Stimulated activated CD4-positive, alpha-beta T cell treated with anti-CD3 and anti-CD28 coated beads, Interleukin-2, amount 100 ng/mL, for 24 hours (primary cell): ENCODE measurements at places on chromosomes 5 and 9.
A peak's percentile ranks its signal among the peaks of the same experiment; 100 is the strongest.

- no peak for DNase-seq
Measured at GRCh38 chr9:98943682-98944056, at the start of gene COL15A1. Gene COL15A1 (plus strand): TSS chr9:98943907. CDS start chr9:98944062, 155 bp downstream.

DNA sequence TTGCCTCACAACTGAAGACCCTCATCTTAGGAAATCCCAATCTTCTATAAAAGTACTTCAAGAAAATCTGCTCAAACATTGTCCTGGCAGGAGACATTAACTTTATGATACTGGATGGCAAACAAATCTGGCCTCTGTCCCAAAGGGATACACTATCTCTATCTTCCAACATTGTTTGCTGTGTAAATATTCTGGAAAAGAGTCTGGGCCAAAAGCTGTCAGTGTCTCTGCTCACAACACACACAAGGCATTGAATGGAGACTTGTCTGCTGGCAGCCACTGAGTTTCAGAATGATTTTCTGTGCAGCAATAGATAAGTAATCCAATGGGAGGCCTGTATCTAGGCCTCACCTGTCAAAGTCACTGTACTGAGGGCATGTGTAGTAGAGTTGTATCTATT, 471.1 kb downstream of the DMAC1 start:
- no peak for DNase-seq

DNA sequence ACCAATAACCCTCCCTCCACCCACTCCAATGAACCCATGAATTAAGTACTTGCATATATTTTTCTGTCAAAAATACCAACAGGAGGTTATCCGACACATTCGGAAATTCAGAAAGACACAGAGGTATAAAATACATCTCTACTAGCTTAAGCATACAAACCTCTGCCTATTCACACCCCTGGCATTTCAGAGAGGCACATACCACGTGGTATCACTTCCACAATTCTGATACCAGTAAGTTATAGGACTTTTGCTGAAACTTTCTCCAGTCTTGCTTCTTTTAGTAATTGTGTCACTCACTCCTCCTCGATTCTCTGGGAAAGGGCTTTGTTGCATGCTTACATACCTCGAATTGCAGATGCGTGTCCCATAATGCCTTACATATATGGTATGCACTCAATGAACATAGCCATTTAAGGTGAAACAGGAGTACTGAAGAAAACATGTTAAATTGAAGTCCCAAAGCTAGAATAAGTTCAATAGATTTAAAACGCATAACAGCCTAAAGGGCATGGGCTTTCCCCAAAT, 58.1 kb downstream of the TLE1 start:
- no peak for DNase-seq

DNA sequence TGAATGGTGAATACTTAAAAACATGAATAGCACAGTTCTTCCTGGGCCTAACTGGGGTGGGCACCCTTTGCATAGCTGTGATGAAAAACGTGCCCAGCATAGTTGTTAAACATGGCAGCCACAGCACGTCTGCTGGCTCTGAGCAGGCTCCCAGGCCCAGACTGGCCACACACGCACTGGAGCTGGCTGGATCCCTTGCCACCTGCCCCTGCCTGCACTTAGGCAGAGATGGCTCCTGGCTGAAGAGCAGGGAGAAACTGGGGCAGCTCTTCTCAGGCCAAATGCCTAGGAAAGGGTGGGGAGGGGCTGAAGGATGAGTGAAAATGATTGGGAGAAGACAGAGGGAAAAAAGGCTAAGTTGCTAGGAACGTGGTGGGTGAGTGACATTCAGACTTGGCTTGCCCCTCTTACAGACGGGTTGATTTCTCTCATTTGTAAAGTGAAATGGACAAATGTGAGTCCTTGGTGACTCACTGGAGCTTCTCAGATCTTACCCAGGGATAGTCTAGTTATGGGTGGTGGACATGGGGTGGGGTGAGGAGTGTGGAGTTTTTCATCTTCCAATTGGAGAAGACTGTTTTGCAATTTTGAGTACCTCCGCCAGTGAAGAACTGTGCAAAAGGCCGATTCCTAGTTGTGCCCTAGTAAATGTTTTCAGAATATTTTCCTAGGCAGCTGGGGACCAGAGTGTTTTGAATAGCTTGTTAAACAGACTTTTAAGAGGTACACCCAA, 42.4 kb downstream of the TRIO start:
- DNase-seq: no peak

DNA sequence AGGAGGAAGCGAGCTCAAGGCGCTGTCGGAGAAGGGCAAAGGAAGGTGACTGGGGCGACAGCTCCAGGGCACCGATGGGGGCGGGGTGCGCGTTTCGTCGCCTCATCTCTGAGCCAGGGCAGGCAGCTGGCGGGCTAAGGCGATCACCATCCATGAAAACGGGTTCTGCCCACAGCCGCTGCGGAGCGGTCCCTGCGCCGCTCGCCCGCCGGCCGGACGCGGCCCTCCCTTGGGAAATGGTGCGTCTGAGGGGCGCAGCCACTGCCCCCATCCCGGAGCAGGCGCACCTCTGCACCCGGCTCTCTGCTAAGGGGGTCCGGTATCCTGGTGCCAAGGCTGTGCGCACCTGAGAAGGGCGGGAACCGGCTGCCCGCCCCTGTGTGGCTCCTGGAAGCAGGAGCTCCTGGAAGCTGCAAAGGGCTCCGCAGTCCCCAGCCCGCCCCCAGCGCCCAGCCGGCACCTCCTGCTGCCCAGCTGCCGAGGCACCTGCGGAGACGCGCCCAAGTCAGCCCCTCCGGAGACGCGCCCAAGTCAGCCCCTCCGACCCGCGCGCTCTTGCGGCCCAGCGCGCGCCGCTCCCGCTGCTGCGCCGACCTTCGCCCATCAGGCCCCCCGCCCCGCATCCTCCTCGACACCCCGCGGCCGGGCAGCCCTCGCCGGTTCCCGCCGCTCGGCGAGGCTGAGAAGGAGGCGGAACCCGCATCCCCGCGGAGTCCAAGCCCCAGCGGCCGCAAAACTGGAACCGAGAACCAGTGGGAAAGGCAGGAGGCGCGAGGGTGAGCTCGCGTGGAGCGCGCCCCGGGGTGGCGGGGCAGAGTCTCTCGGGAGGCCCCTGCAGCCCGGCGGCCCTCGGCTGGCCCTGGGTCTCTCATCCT, 757 bp downstream of the ANKRD34B start:
- DNase-seq: no peak

GRCh38 chr9:89358985-89359384, 40.7 kb downstream of the SECISBP2 start:
- no peak for DNase-seq

DNA sequence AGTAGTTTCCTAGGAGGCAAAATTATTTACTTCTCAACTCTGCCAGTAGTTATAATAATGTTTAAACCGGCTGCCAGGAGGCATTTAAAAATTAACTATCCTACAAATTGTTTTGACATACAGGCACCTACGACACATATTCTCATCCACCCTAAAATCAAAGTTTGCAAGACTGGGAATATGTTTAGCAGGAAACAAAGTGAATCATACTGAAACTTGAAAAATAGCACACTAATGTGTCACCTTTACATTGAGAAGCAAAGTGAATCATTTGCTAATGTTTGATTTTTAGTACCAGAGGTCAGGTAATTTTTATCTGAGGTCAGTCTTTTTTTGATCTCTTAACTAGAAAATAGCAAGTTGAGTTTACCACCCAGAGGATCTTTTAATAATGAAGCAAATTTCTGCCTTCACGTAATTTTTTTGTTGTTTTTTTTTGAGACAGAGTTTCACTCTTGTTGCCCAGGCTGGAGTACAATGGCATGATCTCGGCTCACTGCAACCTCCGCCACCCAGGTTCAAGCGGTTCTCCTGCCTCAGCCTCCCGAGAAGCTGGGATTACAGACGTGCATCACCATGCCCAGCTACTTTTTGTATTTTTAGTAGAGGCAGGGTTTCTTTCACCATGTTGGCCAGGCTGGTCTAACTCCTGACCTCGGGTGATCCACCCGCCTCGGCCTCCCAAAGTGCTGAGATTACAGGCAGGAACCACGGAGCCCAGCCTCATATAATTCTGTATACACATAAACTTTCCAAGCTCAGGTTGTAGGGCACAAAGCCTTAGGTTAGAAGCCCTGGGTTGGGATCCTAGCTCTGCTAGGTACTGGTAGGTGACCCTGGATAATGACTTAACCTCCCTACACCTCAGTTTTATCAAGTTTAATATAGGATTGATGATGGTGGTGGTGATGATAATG, 124.3 kb downstream of the UGCG start:
- DNase-seq: no peak

DNA sequence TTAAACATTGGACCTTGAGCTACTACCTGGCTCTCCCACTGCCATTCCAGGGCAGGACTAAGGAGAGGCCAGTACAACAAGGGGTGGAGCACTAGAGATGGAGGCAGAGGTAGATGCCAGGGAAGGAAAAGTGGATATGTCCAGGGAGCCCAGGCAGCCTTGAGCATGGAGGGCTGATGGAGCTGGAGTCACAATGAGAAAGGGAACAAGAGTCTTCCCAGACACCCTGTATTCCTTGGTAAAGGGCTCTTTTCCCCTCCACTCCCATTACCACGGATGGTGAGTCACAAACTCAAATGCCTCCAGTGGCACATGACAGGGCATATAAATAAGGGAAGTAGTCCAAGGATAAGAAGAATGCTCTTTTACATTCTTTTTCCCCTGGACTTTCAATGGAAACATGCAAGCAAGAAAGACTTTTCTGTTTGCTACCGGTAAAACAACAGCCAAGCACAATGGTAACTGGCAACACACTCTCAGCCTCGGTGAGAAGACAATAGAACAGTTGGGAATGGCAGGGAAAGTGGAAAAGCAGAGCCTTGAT, 16.7 kb downstream of the ERAP1 start:
- no peak for DNase-seq

- DNase-seq: no peak
Measured at GRCh38 chr5:56467176-56467717, 234.1 kb upstream of the ANKRD55 start.

GRCh38 chr5:96809921-96810320, 2.2 kb upstream of the ERAP1 start:
- peak; percentile 49 for DNase-seq

GRCh38 chr9:114155995-114156656, 789 bp downstream of the COL27A1 start:
- DNase-seq: peak; percentile 46

DNA sequence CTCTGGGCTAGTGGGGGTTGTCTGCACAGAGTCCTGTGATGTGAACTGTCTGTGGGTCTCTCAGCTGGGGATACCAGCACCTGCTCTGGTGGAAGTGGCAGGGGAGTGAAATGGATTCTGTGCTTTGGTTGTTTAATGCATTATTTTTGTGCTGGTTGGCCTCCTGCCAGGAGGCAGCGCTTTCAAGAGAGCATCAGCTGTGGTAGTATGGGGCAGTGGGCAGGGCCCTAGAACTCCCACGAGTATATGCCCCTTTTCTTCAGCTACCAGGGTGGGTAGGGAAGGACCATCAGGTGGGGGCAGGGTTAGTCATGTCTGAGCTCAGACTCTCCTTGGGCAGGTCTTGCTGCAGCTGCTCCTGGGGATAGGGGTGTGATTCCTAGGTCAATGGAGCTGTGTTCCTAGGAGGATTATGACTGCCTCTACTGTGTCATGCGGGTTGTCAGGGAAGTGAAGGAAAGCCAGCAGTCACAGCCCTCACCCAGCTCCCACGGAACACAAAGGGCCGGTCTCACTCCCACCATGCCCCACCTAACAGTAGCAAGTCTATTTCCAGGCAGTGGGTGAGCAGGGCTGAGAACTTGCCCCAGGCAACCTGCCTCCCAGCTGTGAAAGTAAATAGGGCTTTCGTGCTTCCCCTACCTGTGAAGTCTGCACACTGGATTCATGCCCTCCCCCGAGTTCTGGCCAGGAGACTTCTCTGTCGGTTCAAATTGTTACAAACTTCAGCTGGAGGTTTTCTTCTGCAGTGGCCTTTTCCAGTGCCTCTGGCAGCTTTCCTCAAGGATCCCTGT, 25.7 kb upstream of the FAM81B start:
- no peak for DNase-seq

DNA sequence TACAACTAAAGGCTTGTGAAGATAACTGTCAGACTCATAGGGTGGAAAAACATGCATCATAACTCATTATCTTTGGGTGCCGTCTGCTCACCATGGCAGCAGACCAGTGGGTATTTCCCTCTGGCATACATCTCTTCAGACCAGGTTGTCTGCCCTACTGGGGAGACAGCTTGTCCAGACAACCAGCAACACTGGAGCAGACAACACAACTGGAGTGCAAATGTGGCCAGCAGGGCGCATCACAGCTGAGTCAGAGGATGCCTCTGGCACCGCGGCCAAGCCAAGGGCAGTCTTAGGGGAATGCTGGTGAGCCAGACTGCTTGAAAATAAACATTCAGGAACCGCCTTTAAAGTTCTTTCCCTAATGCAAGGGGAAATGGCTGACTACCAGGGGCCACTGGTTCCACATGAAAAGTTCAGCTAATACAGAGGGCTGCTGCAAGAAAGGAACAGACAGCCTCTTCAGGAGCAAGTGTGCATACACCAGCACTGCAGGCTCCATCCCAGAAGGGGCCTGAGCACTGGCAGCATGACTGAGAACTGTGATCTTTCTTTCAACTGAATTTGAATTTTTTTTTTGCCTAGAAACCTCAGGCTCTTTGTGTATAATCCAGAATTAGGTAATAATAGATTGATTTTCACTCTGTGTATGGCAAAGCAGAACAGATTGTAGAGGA, 77.3 kb downstream of the MAMDC2 start:
- DNase-seq: no peak

- DNase-seq: no peak
Measured at GRCh38 chr9:95458666-95459065, 58.1 kb downstream of the PTCH1 start.

- DNase-seq: no peak
Measured at GRCh38 chr5:43215073-43215631, 23.1 kb downstream of the NIM1K start.

GRCh38 chr9:13429301-13430190, 150.1 kb upstream of the MPDZ start:
- no peak for DNase-seq

- DNase-seq: no peak
Measured at GRCh38 chr5:16625096-16625495, 8.3 kb upstream of the RETREG1 start.

- DNase-seq: peak; percentile 83
Measured at GRCh38 chr5:151115272-151115905, 34.6 kb upstream of the TNIP1 start.

DNA sequence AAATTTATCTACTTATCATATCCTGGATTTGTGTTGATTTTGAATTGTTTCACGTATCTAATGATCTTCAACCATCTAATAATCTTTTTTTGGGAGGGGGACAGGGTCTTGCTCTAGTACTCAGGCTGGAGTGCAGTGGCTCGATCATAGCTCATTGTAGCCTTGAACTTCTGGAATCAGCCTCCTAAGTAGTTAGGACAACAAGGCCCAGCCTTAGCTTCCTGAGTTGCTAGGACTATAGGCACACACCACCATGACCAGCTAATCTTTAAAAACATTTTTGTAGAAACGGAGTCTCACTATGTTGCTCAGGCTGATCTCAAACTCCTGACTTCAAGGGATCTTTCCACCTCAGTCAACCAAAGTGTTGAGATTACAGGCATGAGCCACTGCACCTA, 34.6 kb downstream of the MRPS27 start:
- DNase-seq: no peak

GRCh38 chr9:126276056-126276728, 50.4 kb upstream of the MVB12B start:
- no peak for DNase-seq

DNA sequence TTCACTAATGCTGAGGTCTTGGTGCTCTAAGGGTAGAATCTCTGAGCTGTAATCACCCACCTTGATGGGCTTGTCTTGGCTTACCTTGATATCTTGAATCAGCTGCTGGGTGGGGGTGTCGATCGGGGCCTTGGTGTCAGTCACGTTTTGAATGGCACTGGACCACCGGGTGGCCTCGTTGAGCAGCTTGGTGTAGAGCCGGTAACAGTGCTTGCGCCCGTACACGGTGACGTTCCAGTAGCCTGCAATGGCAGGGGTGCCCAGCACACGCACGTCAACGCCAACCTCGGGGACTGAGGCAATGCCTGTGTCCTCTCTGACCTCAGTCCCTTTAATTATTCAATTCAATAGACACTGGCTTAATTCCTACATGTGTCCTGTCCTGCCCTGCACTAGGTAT, 63.1 kb upstream of the RETREG1 start:
- no peak for DNase-seq
